ENCODE measurements at places on chromosomes 12 and 14. TPM values are rescaled to one million over a fixed set of nuclear protein-coding genes. Genes with fewer than 3 reads are reported as not detected.

GPR137C gene
- 5.3 TPM for total RNA-seq

EFS gene
- 26.5 TPM for total RNA-seq

ACTR6 gene
- total RNA-seq, result 32.6 TPM

KLHL33 gene
- total RNA-seq, result 1.7 TPM

OVCH1 gene
- not detected for total RNA-seq

All from prostate gland (tissue), 2 donors.